ENCODE measurements at places on chromosomes 11 and 22.

GRCh38 chr11:2220173-2220771, 48.7 kb upstream of the TH start:
- H3K4me3 ChIP-seq: no peak overlapping the region
- H3K27ac ChIP-seq: peak overlapping the region; percentile 1
- H3K4me1 ChIP-seq: peaks cover 9% of the 10 kb centered on the region

GRCh38 chr22:48071828-48072227, 1309.4 kb downstream of the TBC1D22A start:
- no peak for DNase-seq
- H3K27ac ChIP-seq: no peak overlapping the region
- H3K27me3 ChIP-seq: no peaks in the 10 kb centered on the region
- peaks cover 22% of the 10 kb centered on the region for H3K4me1 ChIP-seq
- H3K4me3 ChIP-seq: no peak overlapping the region

DNA sequence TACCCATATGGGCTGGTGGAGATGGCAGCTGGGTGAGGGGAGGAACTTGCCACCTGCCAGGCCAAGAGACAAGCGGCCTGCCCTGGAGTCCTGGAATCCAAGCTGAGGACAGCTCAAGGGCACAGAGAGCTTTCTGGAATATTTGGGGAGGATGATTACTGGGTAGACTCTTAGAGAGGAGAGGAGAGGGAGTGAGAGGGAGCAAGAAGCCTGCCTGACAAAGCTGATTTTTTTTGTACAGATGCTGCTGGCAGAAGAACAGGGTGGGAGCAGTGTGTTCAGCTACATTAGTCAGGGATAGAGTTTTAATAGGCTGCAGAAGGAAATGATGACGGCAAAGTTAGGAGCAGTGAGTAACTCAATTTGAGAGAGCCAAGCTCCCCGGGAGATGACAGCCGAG, 299.3 kb downstream of the NXPE2 start:
- H3K36me3 ChIP-seq: no peaks in the 10 kb centered on the region
- H3K4me1 ChIP-seq: no peaks in the 10 kb centered on the region

GRCh38 chr11:102111787-102112508, 1.7 kb downstream of the YAP1 start:
- no peak for DNase-seq
- peaks cover 49% of the 10 kb centered on the region for H3K27me3 ChIP-seq
- H3K4me1 ChIP-seq: peaks cover 12% of the 10 kb centered on the region
- peaks cover 2% of the 10 kb centered on the region for H3K36me3 ChIP-seq

DNA sequence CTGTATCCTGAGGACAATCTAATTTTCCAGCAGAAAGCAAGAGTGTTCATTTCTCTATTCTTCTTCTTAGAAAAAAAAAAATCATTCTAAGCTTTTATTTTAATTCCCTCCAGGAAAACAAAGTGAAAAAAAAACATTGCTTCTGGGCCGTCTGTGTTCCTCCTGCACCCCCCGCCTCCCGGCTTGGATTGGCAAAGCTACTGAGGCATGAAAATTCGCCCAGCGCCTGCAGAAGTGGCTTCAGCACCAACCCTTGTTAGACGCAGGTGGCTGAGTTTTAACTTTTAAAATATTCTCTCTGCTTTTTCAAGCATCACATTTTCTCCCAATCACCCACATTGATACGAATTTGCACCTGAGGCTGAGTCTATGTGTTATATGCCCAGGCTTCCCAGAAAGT, 401.6 kb downstream of the BRD1 start:
- H3K4me1 ChIP-seq: no peaks in the 10 kb centered on the region
- no peaks in the 10 kb centered on the region for H3K36me3 ChIP-seq
- peaks cover 5% of the 10 kb centered on the region for H3K27me3 ChIP-seq
- no peak overlapping the region for H3K27ac ChIP-seq

GRCh38 chr11:95659088-95659487, 130.5 kb downstream of the FAM76B start:
- H3K27me3 ChIP-seq: peaks cover 2% of the 10 kb centered on the region
- H3K36me3 ChIP-seq: no peaks in the 10 kb centered on the region
- no peak overlapping the region for H3K27ac ChIP-seq
- peaks cover 8% of the 10 kb centered on the region for H3K4me1 ChIP-seq
- DNase-seq: no peak

GRCh38 chr11:97786961-97787360, 1233.8 kb upstream of the CNTN5 start:
- no peak overlapping the region for H3K27ac ChIP-seq
- no peak overlapping the region for H3K4me3 ChIP-seq
- H3K4me1 ChIP-seq: no peaks in the 10 kb centered on the region
- H3K36me3 ChIP-seq: no peaks in the 10 kb centered on the region
- no peak for DNase-seq
- no peaks in the 10 kb centered on the region for H3K27me3 ChIP-seq

DNA sequence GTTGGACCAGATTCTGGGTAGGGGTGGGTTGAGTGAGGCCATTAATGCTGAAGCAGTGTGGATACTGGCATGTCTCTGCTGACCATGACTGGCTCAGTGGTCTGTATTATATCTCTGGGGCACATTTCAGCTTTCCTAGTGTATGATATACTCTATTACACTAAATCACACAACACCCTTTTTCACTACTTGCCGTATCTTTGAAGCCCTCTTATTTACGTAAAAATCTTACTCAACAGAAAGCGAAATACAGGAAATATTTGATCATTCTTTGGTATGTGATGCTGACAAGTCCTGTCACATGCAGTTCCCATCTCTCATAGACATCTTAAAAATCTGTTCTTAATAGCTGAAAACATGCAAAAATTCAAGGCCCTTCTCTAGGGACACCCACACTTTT, 40.3 kb downstream of the OR5B17 start:
- H3K36me3 ChIP-seq: no peaks in the 10 kb centered on the region
- H3K4me3 ChIP-seq: no peak overlapping the region
- no peaks in the 10 kb centered on the region for H3K4me1 ChIP-seq
- no peak for DNase-seq

DNA sequence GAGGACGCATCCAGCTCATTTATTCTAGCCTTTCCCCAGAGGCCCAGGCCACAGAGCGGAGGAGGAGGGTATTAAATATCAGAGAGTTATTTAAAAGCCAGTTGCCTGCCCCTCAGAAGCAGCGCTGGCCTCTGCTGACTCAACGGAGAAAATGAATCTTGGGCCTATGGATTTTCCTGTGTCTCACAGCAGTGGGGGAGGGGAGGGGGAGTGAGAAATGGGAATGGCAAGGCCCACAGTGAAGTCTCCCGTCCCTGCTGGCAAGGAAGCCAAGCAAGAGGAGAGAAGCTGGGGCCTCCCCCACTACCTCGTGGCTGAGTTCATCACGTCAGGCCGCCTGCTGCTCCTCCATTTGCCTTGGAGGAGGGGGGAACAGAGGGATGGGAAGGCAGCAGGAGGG, 4.5 kb upstream of the TPBGL start:
- DNase-seq: no peak
- no peak overlapping the region for H3K4me3 ChIP-seq
- no peak overlapping the region for H3K27ac ChIP-seq
- H3K36me3 ChIP-seq: no peaks in the 10 kb centered on the region

DNA sequence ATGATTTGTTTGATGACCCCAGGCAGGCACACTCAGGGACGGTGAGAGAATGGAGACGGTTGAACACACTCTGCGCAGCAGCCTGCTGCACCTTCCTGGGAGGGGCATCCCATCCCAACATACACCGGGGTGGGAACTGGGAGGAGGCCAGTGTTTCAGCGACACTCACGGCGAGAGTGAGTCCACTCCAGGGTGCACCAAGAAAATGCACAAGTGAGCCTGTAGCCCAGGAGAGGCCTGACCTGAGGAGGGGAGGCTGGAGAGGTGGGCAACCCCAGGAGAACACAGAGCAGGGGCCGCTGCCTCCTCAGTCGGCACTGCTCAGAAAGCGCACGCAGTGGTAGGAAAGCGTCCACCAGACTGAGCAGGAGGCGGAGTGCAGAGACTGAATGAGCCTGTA, 54.5 kb downstream of the IGF2 start:
- no peaks in the 10 kb centered on the region for H3K36me3 ChIP-seq
- no peaks in the 10 kb centered on the region for H3K4me1 ChIP-seq
- H3K4me3 ChIP-seq: no peak overlapping the region
- H3K27me3 ChIP-seq: peaks cover 20% of the 10 kb centered on the region
- no peak for DNase-seq
- no peak overlapping the region for H3K27ac ChIP-seq

DNA sequence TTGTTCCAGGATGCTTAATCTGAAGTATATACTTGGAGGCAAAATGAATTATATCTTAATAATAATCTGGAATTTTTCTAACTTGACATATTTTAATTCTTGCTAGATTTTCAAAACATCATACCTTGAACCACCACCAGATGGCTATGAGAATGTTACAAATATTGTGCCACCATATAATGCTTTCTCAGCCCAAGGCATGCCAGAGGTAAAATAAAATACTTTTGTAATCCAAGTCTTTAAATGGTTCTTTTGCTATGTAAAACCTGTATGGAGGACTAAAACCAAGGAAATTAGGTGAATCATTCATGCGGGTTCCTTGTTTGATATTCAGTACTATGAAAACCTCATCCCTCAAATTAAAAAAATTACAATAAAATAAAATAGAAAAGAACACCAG, 14.4 kb downstream of the NAALAD2 start:
- H3K36me3 ChIP-seq: no peaks in the 10 kb centered on the region
- H3K27ac ChIP-seq: no peak overlapping the region
- no peak for DNase-seq
- H3K4me3 ChIP-seq: no peak overlapping the region
- H3K27me3 ChIP-seq: no peaks in the 10 kb centered on the region
- no peaks in the 10 kb centered on the region for H3K4me1 ChIP-seq

- H3K27ac ChIP-seq: no peak overlapping the region
- no peaks in the 10 kb centered on the region for H3K4me1 ChIP-seq
These were observed 34.5 kb downstream of the GNB1L start for GRCh38 chr22:19819911-19820879.

DNA sequence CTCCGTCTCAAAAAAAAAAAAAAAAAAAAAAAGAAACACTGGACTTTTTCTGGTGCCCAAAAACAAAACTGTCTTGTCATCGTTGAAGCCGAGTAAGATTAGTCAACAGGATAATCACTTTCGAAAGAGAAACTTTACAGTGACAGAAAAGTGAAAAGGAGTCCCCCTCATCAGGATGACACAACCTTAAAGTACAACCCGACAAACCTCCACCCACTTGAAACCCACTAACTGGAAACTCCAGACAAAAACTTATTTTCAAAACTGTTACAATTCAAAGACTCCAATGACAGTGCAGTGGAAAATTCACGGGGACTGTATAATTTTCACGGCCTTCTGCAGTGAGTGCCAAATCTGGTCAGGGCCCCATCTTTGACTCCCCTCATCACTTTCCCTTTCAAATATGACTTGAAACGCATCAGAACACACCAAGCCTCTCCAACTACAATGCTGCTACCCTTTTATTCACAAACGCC, 1.3 kb downstream of the DENND5A start:
- H3K4me1 ChIP-seq: peaks cover 44% of the 10 kb centered on the region
- peaks cover 6% of the 10 kb centered on the region for H3K36me3 ChIP-seq
- H3K27ac ChIP-seq: peak overlapping the region; percentile 93
- no peaks in the 10 kb centered on the region for H3K27me3 ChIP-seq
- peak overlapping the region; percentile 94 for H3K4me3 ChIP-seq
- DNase-seq: no peak

GRCh38 chr11:19810852-19811251, 98.2 kb downstream of the NAV2 start:
- DNase-seq: no peak
- no peak overlapping the region for H3K4me3 ChIP-seq
- no peaks in the 10 kb centered on the region for H3K4me1 ChIP-seq
- no peaks in the 10 kb centered on the region for H3K27me3 ChIP-seq

DNA sequence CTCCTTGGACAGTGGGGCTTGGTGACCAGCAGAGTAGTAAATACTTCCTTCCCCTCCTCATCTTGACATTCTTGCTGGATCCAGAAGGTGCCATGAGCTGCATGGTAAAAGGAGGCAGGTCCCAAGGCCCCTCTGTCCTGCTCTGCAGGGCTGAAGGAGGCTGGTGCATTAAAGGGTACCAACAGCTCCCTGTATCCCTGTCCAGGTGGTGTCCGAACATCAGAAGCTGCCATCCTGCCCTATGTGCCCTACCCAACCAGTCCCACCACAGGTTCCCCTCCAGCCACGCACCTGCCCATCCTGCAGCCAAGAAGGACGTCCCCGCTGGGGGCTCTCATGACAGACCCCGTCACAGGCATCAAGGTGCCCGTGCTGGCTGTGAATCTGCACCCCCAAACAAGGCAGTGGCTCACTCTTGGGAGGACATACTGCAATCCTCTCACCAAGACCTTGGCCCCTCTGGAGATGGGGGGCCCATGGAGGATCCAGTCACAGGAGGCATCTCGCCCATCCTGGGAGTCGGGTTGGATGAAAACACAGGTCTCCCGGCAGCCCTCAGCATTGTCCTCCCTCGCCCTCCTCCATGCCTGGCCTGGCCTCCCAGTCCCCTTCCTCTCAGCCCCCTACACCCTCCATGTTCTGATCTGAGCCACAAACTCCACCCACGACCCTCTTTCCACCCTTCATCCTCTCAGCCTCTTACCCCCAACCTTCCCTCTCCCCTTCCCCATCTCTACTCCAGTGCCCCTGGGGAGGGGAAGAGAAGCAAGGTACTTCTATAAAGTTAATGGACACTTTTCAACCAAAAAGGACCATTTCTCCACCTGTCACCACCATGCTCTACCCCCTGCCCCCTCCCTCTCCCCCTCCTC, 55.1 kb downstream of the BTG4 start:
- peaks cover 54% of the 10 kb centered on the region for H3K27me3 ChIP-seq
- H3K4me1 ChIP-seq: no peaks in the 10 kb centered on the region
- DNase-seq: no peak
- H3K4me3 ChIP-seq: no peak overlapping the region
- H3K36me3 ChIP-seq: no peaks in the 10 kb centered on the region
- no peak overlapping the region for H3K27ac ChIP-seq

GRCh38 chr22:34960005-34960404, 106.0 kb upstream of the ISX start:
- H3K27me3 ChIP-seq: peaks cover 2% of the 10 kb centered on the region
- no peaks in the 10 kb centered on the region for H3K4me1 ChIP-seq
- no peak overlapping the region for H3K4me3 ChIP-seq
- H3K36me3 ChIP-seq: no peaks in the 10 kb centered on the region
- no peak overlapping the region for H3K27ac ChIP-seq

GRCh38 chr22:49662681-49663080, 165.0 kb downstream of the BRD1 start:
- DNase-seq: peak; percentile 4
- H3K27me3 ChIP-seq: no peaks in the 10 kb centered on the region
- no peaks in the 10 kb centered on the region for H3K36me3 ChIP-seq
- H3K27ac ChIP-seq: no peak overlapping the region

DNA sequence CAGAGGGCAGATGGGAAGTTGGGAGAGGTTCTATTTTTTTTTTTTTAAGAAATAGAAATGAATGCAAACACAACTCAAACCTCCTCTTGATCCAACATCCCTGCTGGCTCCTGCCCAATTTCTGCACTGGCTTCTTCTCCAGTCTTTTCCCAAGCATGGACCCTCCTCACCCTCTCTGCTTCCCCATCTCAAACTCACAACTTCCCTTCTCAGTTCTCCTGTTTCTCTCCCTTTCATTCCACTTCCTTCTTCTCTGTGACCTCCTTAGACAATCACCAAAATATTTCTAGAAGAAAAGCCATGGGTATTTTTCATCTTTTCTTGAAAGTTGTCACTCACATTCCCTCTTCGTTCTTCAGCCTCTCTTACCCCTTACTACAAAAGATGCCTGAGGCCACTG, 85.2 kb upstream of the VPREB1 start:
- no peaks in the 10 kb centered on the region for H3K27me3 ChIP-seq
- peak overlapping the region; percentile 79 for H3K27ac ChIP-seq
- no peak overlapping the region for H3K4me3 ChIP-seq
- no peaks in the 10 kb centered on the region for H3K36me3 ChIP-seq
- DNase-seq: no peak
- H3K4me1 ChIP-seq: peaks cover 73% of the 10 kb centered on the region
